Urothelium cell line (cell line): ENCODE measurements at places on chromosomes 6 and 20.

DNA sequence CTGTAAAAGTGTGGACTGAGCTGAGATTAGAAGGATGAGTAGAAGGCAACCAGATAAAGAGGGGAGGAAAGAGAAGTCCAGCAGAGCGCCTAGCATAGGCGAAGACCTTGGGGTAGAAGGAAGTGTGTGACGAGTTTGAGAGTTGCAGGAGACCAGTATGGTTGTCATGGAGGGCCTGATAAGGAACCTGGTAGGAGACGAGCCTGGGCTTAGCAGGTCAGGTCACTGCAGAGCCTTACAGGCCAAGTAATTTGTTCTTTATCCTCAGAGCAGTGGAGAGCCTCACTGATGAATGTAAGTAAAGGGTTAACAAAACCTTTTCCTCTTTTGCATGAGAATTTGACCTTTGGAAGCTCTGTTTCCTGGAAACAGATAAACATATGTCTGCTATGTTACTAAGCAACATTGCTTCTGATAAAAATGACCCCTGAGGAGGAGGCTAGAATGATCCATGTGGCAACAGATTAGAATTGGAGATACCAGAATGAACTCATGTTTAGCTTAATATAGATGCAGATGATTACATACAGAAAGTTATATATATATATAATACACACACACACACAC lies 2.9 kb upstream of the TMEM74B start:
- DNase-seq = no peak

DNA sequence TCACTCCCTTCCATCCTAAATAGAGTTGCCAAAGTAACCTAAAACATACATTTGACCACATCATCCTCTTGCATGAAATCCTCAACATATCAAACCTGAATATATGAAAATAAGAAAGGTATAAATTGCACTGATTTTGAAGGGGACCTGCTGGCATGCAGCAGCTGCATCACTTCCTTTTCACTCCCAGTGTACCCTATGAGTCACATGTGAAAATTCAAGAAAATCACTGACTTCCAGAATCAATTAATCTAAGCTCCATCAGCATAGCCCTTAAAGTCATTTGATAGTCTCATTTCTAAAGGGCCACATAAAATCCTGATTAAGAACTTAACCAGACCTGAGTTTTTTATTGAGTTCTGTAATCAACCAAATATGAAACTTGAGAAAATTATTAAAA lies 24.3 kb downstream of the SNX14 start:
- DNase-seq = no peak

DNA sequence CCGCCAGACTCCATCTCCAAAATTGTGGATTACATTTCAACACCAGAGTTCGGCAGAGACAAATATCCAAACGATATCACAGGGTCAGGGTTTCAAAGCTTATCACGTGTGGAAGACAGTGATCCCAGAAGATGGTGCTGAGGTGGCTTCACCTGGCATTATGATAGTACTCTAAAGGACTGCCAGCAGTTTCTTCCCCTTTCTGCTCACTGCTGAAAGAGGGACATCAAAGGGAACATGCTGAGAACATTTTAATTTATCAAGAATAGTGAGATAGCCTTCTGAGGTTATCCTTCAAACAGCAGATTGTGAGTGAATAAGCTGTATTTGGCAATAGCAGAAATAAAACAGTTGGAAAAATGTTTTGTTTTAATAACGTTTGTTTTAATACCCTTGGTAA lies 79.7 kb downstream of the FIG4 start:
- DNase-seq = no peak

- DNase-seq = no peak
These were observed 47.8 kb upstream of the IMPG1 start for GRCh38 chr6:76120302-76120701.

DNA sequence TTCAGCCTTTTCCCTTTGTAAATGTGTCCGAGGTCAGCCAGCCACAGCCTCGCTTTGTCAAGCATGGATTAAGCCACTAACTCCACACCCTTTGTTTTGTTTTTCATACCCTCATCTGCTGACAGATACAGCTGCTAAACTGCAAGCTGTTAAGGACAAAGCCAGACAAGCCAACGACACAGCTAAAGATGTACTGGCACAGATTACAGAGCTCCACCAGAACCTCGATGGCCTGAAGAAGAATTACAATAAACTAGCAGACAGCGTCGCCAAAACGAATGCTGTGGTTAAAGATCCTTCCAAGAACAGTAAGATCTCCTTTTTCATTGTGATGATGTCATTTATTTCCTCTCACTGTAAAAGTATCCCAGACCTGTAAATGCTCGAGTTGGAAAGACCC lies 269.3 kb downstream of the ARHGAP18 start:
- peak; percentile 40 for DNase-seq

GRCh38 chr6:73421534-73421933 lies 26.9 kb downstream of the DDX43 start:
- no peak for DNase-seq

GRCh38 chr20:43840382-43841070 lies 74.1 kb upstream of the TOX2 start:
- peak; percentile 72 for DNase-seq
